ENCODE measurements at places on chromosomes 11 and 22.
A peak's percentile ranks its signal among the peaks of the same experiment; 100 is the strongest.

GRCh38 chr11:124482362-124483147 lies 37.1 kb upstream of the OR8B8 start:
- DNase-seq = no peak

GRCh38 chr11:107504981-107505380 lies 47.4 kb upstream of the CWF19L2 start:
- DNase-seq = no peak

DNA sequence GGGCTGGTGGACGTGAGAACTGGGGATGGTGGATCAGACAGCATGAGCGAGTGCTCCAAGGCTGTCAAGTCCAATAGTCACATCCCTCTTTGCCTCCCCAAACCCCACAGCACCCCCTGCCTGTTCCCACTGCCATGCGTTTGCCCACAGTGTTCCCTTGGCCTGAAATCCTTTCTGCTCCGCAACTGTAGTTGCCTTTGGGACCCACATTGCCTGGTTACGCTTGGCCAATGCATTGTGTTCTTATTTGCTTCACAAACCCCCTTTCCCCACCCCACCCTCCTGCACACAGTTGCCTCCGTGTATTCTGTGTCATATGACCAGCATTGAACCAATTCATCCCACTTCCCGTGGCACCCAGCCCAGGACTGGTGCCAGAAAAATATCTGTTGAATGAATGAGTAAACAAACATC lies 2.1 kb upstream of the KIAA0930 start:
- DNase-seq = no peak

- DNase-seq = no peak
Measured at GRCh38 chr11:90512846-90513245, 290.0 kb upstream of the CHORDC1 start.

GRCh38 chr22:44133161-44133560 lies 47.6 kb upstream of the PARVG start:
- DNase-seq = no peak

DNA sequence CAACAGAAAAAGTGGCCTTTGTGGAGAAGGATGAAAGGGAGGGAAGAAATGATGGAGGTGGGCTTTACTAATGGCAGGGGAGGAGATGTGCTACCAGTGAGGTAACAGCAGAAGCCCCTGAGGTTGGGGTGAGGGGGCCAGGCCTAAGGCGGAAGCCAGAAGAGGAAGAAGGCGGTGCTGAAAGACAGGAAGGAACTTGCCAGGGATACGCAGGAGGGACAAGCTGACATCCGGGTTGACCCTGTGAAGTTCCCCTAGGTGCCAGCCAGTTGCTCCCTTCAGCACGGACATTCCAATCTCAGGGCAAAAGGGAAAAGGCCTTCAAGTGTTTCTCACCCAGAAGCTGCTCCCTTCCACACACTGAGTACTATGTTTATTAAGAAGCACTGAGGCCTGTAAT lies 2.3 kb upstream of the TIRAP start:
- DNase-seq = no peak

GRCh38 chr22:45340323-45340722 lies 30.6 kb downstream of the FAM118A start:
- no peak for DNase-seq

DNA sequence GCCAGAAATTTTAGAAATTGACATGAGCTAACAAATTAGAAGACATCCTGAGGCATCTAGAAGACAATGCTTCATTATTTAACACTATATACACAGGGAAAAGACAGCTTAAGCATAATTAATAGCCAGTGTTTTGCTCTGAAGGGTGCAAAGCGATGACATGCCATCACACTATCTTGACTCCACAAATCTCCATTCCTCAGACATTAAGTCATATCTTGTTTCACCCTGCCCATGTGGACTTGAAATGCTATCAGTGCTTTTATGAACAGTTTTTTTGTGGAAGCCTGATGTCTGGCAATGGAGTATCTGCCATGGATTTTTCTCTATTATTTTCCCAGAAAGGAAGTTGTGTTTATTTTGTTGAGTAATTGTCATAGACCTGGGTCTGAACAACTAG lies 2.3 kb downstream of the CARD18 start:
- DNase-seq = no peak

DNA sequence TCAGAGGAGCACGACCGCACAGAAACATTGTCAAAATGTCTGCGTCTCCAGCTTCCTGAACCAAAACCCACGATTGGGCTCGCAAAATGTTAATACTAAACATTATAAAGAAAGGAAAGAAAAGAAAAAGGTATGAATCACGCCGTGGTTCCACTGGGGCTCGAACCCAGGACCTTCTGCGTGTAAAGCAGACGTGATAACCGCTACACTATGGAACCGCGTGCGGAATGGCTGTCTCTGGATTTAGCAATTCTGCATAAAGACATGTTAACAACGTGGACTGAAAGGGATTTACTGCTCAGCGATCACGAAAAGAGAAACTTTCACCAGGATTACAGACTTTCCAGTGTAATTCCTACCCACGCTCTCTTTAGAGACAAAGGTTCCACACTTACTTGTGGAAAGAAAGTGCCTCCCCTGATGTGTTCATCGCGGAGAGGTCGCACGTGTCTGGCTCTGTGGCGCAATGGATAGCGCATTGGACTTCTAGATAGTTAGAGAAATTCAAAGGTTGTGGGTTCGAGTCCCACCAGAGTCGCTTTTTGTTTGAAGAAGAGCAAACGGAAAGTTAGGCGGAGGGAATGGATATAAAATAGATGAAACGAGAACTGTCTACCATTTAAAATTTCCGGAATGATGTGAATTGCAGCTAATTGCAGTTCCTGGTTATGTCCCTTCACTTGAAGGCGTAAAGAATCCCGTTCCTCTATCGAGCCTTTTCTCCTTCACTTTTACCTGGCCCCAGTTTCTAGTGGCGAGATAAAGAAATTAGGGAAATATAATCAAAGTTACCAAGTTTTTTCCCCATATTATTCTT lies 39.7 kb downstream of the OR4D9 start:
- no peak for DNase-seq

- DNase-seq = peak; percentile 28
Measured at GRCh38 chr11:83819931-83820549, 533.9 kb upstream of the CCDC90B start.

DNA sequence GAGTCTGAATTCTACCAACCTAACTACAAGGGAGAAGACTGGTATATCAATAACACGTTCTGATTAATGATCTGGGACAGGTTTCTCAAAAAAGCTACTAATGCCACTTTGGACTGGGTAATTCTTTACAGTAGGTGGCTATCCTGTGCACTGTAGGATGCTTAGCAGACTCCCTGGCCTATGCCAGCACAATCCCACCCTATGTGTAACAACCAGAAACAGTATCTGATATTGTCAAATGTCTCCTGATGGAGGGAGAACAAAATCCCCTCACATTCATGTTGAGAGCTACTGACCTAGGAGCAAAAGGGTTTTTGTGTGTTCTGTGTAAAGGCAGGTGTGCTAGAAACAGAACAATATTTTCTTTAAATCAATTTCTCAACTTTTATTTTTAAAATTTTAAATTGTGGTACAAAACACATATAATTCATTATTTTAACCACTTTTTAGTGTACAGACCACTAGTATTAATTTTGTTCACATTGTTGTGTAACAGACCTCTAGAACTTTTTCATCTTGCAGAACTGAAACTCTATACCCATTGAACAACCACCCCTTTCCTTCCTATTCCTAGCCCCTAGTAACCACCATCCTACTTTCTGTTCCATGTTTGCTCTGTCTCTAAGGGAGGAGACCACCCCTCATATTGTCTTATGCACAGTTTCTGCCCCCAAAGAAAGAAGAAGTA lies 2.1 kb upstream of the MS4A6A start:
- DNase-seq = no peak

GRCh38 chr11:125418396-125418795 lies 77.7 kb downstream of the FEZ1 start:
- no peak for DNase-seq

DNA sequence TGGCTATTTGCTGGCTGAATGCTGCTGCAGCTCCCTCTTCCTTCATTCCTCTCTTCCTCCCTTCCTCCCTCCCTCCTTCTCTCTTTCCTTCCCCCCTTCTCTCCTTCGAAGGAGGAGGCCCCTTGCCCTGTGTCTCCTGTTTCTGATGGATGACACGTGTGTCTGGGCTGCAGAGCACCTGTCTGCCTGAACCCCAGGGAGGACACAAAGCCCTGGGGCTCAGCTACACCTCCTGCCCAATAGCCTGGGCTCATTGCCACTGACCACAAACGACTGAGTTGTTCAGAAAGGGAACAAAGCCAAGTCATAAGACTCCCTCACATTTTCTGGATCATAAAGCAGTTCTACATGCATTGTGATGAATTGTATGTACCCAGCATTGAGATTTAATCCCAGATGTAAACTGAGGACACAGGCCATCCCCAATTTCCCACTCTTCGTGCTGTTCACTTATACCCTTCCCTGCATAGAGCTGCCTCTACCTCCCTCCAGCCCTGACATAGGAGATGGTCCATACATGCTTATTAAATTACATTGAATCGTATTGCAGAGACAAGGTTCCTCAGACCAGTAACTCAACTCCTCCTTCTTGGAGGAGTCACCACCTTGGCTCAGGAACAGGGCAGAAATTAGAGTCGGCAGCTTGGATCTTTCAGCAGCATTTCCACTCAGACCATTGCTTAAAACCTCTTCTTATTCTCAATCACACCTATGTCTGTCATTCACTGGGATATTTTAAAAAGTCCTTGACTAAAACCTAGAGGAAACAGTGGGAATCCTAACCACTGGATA lies 1.2 kb downstream of the CSRP3 start:
- peak; percentile 63 for DNase-seq

DNA sequence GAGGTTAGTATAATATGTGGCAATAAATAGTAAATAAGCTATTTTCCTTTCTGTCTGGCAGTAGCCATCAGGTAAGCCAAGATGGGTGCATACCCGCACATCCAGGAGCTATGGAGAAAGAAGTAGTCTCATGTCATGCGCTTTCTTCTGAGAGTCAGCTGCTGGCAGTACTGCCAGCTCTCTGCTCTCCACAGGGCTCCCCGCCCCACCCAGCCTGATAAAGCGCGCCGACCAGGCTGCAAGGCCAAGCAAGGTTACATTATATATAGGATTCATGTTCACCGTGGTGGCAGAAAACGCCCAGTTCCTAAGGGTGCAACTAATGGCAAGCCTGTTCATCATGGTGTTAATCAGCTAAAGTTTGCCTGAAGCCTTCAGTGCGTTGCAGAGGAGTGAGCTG lies 126.2 kb downstream of the ATG16L2 start:
- DNase-seq = no peak

- no peak for DNase-seq
Measured at GRCh38 chr11:18791969-18792628, 501 bp upstream of the PTPN5 start.

DNA sequence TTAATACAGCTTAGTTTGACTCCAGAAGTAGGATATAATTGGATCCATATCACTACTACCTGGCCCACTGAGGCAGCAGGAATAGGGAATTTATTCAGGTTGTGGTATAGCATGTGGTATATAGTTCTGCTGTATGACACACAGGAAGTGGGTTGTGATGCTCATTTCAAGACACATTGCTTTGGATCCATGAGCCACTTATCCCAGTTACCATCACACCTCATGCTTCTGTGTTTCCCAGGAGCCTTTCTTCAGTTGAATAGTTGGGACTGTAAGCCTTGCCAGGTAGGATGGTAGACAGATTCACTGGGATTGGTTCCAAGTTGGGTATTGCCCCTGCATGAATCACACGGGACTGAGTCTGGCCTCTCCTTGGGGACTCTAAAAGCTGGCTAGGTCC lies 9.9 kb upstream of the SLC37A2 start:
- no peak for DNase-seq

DNA sequence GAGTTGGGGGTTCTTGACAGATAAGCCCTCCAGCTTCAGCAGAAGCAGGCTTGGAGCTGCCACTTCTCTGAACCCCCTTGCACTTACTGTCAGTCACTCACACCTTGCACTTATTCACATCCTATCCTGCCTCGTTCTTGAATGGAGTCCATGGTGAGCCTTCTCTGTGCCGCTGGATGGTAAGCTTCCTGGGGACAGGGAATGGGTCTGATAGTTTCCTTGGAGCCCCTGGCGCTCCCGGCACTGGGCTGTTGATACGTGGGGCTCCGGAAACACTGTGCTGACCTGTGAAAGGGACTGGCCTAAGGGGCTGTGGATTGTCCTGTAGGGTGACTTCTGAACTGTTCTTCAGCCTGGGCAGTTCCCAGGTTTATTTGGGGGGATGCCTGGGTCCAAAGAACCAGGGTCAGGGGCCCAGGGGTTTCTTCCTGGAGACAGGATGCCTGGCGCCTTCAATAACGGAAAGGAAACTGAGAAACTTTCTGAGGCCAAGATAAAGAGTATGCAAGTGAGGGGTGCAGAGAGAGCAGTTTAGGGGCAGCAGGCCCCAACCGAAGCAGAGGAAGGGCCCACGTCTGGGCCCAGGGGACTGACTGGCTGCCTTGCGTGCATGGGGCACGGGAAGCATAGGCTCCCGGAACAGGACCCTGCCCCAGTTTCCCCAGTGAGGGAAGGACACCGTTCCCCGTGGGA lies 709 bp upstream of the ST3GAL4 start:
- DNase-seq = no peak

GRCh38 chr22:20762233-20762796 lies 11.6 kb upstream of the SERPIND1 start:
- DNase-seq = no peak

- peak; percentile 42 for DNase-seq
Measured at GRCh38 chr11:1557904-1558774, 13.9 kb downstream of the DUSP8 start.

- no peak for DNase-seq
Measured at GRCh38 chr11:66967670-66968425, 7.3 kb upstream of the C11orf86 start.

GRCh38 chr22:24417901-24418641 lies 9.3 kb upstream of the ADORA2A start:
- DNase-seq = no peak

DNA sequence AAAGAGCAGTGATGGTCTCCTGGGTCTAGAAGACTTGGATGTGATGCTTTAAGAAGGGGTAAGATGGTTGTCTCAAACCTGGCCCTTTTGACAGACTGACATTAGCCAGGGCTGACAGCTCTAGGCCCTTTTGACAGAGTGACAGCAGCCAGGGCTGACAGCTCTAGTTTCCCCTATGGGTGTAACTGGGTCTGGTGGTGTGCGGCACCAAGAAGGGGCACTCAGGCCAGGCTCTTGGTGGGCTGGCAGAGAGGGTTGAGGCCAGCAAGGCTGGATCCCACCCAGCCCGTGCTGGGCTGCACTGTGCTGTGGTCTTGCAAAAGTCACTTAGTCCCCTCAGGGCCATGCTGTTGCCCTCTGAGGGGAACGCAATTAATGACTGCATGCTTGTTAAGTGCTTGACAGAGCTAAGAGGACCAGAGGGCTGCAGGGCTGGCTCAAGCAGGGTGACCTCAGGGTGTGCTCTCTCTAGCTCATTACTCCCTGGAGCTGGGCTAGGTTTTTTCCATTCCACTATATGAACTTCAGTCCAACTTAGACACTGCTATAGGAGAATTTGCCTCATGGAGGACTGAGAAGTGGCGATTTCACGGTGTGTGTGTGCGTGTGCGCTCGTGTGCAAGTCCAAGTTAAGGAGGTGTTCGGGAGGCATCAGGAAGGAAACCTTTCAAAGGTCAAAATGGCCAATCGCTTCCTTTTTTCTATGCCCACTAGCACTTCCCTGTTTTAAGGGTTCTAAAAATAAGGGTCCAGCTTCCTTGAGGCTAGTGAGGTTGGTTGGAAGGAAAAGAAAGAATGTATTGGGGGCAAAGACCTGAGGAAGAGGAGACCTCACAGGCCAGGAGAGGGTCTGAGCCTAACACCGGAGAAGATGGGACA lies 4.4 kb downstream of the UBASH3B start:
- no peak for DNase-seq

- no peak for DNase-seq
Measured at GRCh38 chr22:49267996-49268395, 559.7 kb downstream of the BRD1 start.

Measured in kidney epithelial cell (primary cell).